ENCODE measurements at places on chromosomes 13 and 19.
A peak's percentile ranks its signal among the peaks of the same experiment; 100 is the strongest.

GRCh38 chr13:45243077-45243476 lies 42.2 kb upstream of the KCTD4 start:
- DNase-seq = no peak

GRCh38 chr19:6712231-6712630 lies 8.2 kb downstream of the C3 start:
- no peak for DNase-seq

DNA sequence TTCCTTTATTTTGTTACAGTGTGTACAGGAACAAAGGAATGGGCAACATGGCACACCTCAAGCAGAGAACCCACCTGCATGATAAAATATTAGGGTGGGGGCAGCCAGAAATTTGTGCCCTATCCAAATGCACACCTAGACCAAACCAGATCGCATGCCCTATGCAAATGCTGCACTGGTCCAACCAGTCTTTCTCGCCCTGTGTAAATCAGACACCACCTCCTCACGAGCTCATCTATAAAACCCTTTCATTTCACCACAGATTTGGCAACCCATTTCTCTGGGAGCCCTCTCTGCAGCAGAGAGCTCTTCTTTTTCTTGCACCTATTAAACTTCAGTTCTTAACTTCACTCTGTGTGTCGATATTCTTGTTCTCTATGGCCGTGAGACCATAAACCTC lies 1559.2 kb downstream of the SLITRK1 start:
- DNase-seq = no peak

- DNase-seq = no peak
Measured at GRCh38 chr19:21092109-21092508, 10.1 kb downstream of the ZNF714 start.

DNA sequence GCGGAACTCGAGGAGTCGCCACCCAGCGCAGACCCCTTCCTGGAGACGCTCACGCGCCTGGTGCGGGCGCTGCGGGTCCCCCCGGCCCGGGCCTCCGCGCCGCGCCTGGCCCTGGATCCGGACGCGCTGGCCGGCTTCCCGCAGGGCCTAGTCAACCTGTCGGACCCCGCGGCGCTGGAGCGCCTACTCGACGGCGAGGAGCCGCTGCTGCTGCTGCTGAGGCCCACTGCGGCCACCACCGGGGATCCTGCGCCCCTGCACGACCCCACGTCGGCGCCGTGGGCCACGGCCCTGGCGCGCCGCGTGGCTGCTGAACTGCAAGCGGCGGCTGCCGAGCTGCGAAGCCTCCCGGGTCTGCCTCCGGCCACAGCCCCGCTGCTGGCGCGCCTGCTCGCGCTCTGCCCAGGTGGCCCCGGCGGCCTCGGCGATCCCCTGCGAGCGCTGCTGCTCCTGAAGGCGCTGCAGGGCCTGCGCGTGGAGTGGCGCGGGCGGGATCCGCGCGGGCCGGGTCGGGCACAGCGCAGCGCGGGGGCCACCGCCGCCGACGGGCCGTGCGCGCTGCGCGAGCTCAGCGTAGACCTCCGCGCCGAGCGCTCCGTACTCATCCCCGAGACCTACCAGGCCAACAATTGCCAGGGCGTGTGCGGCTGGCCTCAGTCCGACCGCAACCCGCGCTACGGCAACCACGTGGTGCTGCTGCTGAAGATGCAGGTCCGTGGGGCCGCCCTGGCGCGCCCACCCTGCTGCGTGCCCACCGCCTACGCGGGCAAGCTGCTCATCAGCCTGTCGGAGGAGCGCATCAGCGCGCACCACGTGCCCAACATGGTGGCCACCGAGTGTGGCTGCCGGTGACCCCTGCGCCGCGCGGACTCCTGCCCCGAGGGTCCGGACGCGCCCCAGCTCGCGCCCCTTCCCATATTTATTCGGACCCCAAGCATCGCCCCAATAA lies 2.3 kb downstream of the AMH start:
- no peak for DNase-seq

DNA sequence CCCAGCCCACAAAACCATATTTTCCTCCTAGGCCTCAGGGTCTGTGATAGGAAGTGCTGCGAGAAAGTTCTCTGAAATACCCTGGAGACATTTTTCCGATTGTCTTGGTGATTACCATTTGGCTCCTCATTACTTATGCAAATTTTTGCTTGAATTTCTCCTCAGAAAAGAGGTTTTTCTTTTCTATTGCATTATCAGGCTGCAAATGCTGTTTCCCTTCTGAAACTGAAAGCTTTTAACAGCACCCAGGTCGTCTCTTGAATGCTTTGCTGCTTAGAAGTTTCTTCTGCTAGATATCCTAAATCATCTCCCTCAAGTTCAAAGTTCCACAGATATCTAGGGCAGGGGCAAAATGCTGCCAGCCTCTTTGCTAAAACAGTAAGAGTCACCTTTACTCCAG lies 434.2 kb downstream of the PCDH20 start:
- no peak for DNase-seq

DNA sequence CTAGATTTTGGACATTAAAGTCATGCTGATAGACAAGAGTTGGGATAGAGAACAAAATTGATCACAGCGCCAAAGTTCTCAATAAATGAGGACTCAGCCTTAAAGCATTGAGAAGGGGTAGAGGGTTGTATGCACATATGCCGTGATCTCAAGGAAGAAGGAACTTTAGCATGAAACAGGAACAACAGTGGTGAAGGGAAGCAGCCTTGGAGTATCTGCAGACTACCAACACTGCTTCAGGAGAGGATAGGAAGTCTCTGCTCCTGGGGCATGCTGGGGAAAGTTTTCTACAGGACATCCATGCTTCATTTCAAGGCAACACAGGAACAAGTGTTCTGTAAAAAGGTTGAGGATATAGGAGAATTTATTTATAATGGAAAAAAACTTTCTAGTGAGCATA lies 111.9 kb upstream of the MLNR start:
- DNase-seq = no peak

- no peak for DNase-seq
Measured at GRCh38 chr13:40187324-40187795, 479.1 kb downstream of the FOXO1 start.

DNA sequence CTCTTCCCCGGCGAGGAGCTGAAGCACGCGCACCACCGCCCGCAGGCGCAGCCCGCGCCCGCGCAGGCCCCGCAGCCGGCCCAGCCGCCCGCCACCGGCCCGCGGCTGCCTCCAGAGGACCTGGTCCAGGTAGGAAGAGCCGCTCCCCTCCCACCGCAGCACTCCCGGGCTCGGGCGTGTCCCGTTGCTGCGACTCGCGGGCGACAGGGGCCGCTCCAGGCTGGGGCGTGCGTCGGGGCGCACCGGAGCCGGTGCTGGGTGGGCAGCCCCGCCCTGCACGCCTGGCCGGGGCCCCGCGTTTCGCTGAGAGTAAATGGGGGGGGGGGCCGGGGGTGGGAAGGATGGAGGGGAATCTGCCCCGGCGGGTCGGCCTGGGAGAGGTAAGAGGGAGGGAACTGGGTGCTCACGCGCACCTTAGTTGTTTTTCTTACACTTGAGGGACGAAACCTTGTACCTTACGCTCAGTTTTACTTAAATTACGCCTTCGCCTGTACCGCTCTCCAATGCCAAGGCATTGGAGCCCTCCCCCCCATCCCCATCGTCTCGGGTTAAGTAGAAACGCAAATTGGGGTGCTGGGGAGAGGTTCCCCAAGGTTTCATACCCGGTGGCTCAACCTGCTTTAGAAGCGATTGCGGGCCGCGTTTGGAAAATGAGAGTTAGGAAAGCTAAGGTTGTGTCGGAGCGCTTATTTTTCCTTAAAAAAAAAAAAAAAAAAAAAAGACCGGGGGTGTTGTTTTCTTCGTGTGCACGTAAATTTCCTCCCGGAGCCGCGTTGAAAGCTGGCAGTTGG lies 850 bp downstream of the KLF5 start:
- peak; percentile 91 for DNase-seq

- DNase-seq = no peak
Measured at GRCh38 chr13:54356849-54357248, 1328.2 kb downstream of the OLFM4 start.

- DNase-seq = no peak
Measured at GRCh38 chr19:1861599-1862031, 1.8 kb downstream of the KLF16 start.

GRCh38 chr19:32287811-32288227 lies 57.6 kb upstream of the ZNF507 start:
- peak; percentile 68 for DNase-seq

- peak; percentile 71 for DNase-seq
Measured at GRCh38 chr19:46731007-46731501, 14.1 kb upstream of the PRKD2 start.

DNA sequence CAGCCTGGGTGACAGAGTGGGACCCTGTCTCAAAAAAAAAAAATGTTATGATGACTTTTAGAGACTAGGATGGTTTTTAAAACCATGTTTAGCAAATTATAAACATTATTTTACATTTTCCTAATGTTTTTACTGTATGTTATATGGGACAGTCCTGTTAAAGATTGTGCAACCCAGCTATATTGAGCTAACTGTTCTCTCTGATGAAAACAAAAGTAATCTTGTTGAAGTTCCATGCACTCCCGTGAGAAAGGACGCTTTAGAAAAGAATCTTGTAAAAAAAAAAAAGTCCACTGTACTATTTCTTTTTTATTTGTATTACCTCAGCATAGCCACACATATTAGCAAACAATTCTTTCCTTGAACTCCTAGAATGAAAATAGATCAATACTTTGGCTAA lies 451.2 kb downstream of the DCT start:
- no peak for DNase-seq

DNA sequence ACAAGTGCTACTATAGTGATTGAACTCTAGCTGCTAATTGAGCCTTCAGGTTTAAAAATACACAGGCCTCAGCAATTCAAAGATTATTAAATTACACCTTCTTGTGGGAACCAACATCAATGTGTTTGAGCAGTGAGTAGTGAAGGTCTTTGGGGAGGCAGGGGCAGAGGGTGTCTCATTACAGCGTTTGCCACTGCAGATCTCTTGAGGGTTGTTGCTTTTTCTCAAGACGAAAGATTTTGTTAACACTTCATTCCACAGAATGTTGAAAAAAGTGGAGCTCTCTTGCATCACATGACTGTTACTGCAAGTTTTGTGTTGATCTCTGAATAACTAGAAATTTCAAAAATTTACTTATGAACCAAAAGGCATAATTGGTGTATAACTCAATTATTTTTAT lies 253.6 kb downstream of the ATP8A2 start:
- DNase-seq = no peak

- DNase-seq = no peak
Measured at GRCh38 chr19:45729800-45730290, 851 bp downstream of the FBXO46 start.

All from upper lobe of right lung (tissue), 1 donor.